ENCODE measurements at places on chromosomes 6 and 20.

DNA sequence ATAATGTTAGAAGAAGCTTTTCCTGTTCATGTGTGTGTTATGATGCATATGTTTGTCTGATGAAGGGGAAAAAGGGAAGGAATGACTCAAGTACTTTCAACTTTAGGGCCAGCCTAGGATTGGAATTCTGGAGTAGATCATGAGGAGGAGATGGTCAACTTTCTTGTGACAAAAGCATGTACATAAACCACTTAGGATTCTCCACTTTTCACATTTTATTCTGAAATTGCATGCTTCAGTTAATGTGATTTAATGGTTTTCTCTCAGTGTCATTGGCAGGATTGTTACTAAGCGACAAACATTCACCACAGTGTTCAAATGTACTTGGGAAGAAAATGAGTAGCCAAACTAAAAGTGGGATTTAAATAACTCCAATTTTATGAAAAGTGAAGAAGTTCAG lies 80.1 kb downstream of the UTRN start:
- DNase-seq, result no peak

DNA sequence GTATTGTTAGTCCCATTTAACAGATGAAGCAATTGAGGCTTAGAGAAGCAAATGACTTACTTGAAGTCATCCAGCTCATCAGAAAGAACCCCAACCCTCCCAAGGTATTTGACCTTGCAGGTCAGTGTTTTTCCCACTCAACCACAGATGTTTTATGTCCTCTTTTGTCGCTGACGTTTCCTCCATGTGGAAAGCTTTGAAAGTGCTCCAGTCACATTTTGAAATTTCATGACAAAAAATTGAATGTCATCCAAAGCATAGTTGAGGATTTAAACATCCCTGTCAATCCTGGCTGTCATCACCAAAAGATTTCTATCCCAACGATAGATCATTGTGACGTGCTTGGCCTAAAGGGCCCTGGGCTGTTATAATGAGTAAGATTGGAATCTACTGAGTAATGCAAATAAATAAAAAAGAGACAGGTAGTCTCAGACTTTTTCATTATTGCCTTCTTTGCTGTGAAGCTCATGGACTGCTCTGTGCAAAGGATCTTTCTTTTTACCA lies 102.7 kb downstream of the TSHZ2 start:
- DNase-seq, result no peak

DNA sequence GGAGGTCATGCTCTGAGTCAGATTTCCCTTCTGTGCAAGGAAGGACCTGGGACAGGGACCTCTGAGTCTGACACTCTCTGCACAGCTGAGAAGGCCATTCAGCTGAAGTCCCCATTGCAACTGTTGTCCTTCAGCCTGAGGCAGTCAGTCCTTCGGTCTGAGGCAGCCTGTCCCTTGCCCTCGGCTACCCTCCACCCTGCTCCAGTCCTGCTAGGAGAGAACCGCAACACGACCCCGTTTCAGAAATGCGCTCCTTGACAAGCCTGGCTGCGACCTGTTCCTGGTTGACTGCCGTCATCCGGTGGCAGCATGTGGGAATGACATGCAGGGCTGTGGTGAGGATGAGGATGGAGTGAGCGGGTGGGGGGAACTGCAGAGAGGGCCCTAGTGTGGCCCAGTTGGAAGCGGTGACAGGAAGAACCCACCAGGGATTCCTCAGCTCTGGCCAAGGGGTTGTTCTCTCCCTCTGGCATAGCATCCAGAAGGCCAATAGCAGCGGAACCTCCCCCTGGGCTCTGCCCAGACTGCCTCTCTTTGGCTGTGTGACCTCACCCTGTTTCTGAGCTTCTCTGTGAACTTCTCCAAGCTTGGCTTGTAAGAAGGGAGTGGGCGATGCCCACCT lies 40.3 kb upstream of the ANGPT4 start:
- DNase-seq, result peak; percentile 62

DNA sequence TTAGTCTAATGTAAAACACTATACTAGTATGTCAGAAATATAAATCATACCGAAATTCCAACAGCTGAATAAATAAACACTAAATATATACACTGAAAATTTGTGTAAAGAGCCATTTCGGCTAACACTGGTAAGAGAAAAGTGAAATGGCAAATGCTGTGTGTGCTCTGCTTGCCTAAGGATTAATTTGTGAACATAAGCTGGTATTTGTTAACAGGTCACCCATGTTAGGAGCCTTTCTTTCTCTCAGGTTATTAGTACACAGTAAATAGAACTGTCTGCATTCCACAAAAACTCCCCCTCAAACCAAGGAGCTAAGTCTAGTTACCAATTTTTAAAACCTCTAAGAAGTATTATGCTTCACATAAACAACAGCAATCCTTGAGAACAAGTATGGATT lies 27.0 kb downstream of the ELOVL5 start:
- no peak for DNase-seq

GRCh38 chr6:169741344-169741743 lies 10.0 kb downstream of the DYNLT2 start:
- no peak for DNase-seq

DNA sequence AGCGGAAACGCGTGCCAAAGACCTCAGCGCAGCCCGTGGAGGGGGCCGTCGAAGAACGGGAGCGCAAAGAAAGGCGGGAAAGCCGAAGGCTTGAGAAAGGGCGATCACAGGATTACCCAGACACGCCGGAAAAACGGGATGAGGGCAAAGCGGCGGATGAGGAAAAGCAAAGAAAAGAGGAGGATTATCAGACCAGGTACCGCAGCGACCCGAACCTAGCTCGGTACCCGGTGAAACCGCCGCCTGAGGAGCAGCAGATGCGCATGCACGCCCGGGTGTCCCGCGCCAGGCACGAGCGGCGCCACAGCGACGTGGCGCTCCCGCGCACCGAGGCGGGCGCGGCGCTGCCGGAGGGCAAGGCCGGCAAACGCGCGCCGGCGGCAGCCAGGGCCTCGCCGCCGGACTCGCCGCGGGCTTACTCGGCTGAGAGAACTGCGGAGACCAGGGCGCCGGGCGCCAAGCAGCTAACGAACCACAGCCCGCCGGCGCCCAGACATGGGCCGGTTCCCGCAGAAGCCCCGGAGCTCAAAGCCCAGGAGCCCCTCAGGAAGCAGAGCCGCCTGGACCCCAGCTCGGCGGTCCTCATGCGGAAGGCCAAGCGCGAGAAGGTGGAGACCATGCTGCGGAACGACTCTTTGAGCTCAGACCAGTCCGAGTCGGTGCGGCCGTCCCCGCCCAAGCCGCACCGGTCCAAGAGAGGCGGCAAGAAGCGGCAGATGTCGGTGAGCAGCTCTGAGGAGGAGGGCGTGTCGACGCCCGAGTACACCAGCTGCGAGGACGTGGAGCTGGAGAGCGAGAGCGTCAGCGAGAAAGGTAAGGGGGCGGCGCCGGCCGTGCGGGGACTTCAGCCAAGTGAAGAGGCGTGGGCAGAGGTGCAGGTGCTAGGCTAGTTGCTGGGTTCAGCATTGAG lies 296.2 kb downstream of the RIMS1 start:
- DNase-seq, result peak; percentile 53

GRCh38 chr20:6595704-6596103 lies 171.8 kb upstream of the BMP2 start:
- no peak for DNase-seq
